ENCODE measurements at places on chromosomes 6 and 20. TPM values are rescaled to one million over a fixed set of nuclear protein-coding genes. Genes with fewer than 3 reads are reported as not detected.

OR2J3 gene
- total RNA-seq: not detected

CRISP2 gene
- not detected for total RNA-seq

- DNase-seq: no peak
Measured at GRCh38 chr6:126753606-126754005, 364.9 kb upstream of the RSPO3 start.

- DNase-seq: peak; percentile 54
Measured at GRCh38 chr20:35120012-35120701, 27.0 kb downstream of the EDEM2 start.

TNFRSF6B gene
- total RNA-seq: 31.5 TPM

DNA sequence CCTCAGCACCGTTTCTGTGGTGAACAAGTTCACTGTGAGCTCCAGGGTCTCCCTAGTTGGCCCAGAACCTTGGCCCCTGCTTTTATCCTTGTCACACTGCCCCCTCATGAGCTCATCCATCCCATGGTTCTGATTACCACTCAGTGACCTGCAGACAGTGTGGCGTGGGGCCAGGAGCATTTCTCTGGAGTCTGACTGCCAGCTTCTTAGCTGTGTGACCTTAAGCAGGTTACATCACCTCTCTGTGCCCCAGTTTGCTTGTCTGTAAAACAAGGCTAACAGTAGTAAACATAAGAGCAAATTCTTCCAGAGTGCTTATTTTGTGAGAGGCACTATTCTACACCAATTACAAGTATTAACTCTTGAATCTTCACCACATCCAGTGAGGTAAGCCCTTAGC is 14.8 kb upstream of the MDGA1 start:
- DNase-seq: no peak

All from fibroblast of villous mesenchyme (primary cell).